ENCODE measurements at places on chromosomes 16 and 17. TPM values are rescaled to one million over a fixed set of nuclear protein-coding genes. Genes with fewer than 3 reads are reported as not detected.

PLEKHH3 gene
- 0.14 TPM for total RNA-seq

ACSM3 gene
- 4.4 TPM for total RNA-seq

USH1G gene
- not detected for total RNA-seq

KDM6B gene
- total RNA-seq = 165 TPM

PFAS gene
- total RNA-seq = 23.6 TPM

LLGL2 gene
- total RNA-seq = 302 TPM

SLFN14 gene
- 0.35 TPM for total RNA-seq

SLC25A11 gene
- 34.7 TPM for total RNA-seq

- H3K27ac ChIP-seq = no peak overlapping the region
- no peak for DNase-seq
- H3K27me3 ChIP-seq = no peaks in the 10 kb centered on the region
- H3K4me1 ChIP-seq = peaks cover 10% of the 10 kb centered on the region
- H3K36me3 ChIP-seq = peaks cover 13% of the 10 kb centered on the region
These were observed 7.1 kb downstream of the MRPL28 start for GRCh38 chr16:363110-363765.

DNA sequence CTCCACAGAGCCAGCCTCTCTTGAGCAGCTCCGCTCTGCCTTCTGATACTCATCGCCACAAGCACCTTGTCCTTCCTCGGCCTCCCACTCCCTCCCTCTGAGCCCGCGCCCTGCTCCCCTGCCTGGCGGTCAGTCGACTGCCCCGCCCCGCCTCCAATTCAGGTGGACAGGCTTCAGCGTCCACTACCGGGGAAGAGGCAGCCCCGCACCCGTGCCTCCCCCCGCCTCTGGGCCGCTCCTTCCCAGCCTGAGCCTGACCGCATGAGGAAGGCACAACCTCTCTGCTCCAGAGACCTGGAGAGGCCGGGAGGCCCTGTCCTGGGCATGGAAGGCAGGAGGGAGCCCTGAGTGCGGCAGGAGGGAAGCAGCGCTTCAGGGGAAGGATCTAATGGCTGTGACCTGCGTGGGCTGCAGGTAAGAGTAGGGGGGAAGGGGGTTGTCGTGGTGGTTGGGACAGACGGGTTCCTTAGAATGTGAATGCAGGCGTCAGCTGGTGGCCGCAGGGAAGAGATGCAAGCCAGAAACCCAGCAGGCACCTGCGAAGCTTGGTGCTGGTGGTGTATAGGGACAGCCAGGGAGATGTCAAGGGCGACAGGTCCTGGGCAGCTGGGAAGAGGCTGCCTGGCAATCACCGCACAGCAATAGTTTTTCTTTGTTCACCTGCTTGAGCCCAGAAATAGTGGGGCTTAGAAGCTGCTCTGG lies 3.0 kb upstream of the SLC6A4 start:
- DNase-seq = no peak
- no peaks in the 10 kb centered on the region for H3K36me3 ChIP-seq
- no peak overlapping the region for H3K4me3 ChIP-seq
- H3K27ac ChIP-seq = no peak overlapping the region
- peaks cover 33% of the 10 kb centered on the region for H3K27me3 ChIP-seq

GRCh38 chr17:16466407-16466806 lies 25.6 kb downstream of the LRRC75A start:
- DNase-seq = no peak
- H3K4me3 ChIP-seq = no peak overlapping the region
- no peaks in the 10 kb centered on the region for H3K36me3 ChIP-seq
- no peaks in the 10 kb centered on the region for H3K27me3 ChIP-seq
- no peaks in the 10 kb centered on the region for H3K4me1 ChIP-seq
- H3K27ac ChIP-seq = no peak overlapping the region

- H3K27me3 ChIP-seq = peaks cover 4% of the 10 kb centered on the region
- peaks cover 31% of the 10 kb centered on the region for H3K4me1 ChIP-seq
- H3K36me3 ChIP-seq = no peaks in the 10 kb centered on the region
- DNase-seq = no peak
- H3K27ac ChIP-seq = no peak overlapping the region
These were observed 85.7 kb downstream of the NT5M start for GRCh38 chr17:17388657-17389496.

DNA sequence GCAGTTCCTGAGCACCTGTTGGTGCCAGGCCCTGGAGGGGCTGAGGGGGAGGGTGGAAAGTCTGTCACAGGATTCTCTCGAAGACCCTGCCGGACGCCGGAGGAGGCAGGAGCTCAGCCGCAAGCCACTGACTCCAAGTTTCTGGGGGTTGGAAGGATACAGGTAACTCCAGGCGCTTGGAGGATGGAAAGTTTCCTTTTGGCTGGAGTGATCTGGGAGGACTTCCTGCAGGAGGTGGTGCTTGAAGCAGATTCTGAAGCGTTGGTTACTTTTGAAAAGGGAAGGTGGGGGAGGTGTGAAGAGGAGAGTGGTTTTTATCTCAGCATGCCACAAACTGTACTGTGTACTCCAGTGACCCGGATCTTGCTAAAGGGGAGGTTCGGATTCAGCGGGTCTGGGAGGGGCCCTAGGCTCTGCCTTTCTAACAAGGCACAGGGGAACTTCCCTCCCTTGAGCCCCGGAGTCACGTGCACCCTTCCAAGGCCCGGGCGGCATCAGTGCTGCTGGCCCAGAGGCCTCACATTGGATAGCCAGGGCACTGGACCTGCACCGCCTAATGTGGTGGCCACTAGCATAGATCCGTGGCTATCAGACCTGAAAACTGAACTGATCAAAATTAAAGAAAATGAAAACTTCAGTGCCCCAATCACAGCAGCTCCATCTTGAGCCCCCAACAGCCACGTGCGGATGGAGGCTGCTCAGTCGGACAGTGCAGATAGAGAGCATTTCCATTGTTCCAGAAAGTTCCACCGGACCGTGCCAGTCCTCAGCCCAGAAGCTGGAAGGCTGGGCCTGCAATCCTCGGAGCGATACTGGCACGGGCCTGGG lies 42.2 kb upstream of the GSE1 start:
- peak overlapping the region; percentile 35 for H3K4me3 ChIP-seq
- no peaks in the 10 kb centered on the region for H3K36me3 ChIP-seq
- H3K4me1 ChIP-seq = peaks cover 92% of the 10 kb centered on the region
- peak overlapping the region; percentile 86 for H3K27ac ChIP-seq

GRCh38 chr17:45001310-45001709 lies 33.2 kb upstream of the C1QL1 start:
- H3K4me1 ChIP-seq = no peaks in the 10 kb centered on the region
- DNase-seq = no peak

- no peaks in the 10 kb centered on the region for H3K36me3 ChIP-seq
- H3K27me3 ChIP-seq = no peaks in the 10 kb centered on the region
- no peak for DNase-seq
- H3K4me1 ChIP-seq = peaks cover 19% of the 10 kb centered on the region
These were observed 35.5 kb upstream of the ETV4 start for GRCh38 chr17:43581613-43582012.

DNA sequence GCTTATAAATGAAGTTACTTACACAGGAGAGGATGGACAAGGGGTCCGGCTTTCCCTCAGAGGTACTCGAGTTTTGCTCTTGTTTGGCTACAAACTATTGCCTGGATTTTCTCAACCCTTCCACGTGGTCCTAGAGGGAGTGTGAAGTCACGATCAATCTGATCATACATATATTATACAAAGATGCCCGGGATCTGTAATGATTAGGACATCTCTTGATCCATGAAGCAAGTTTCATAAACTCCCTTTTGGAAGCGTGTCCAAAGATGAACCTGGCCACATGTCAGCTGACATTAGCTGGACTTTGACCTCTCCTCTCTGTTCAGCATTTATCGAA lies 2.3 kb upstream of the CDH11 start:
- DNase-seq = no peak
- no peak overlapping the region for H3K4me3 ChIP-seq
- H3K27me3 ChIP-seq = peaks cover 15% of the 10 kb centered on the region
- peaks cover 3% of the 10 kb centered on the region for H3K4me1 ChIP-seq
- H3K27ac ChIP-seq = no peak overlapping the region
- no peaks in the 10 kb centered on the region for H3K36me3 ChIP-seq

- DNase-seq = no peak
- peaks cover 5% of the 10 kb centered on the region for H3K27me3 ChIP-seq
- no peak overlapping the region for H3K4me3 ChIP-seq
- H3K4me1 ChIP-seq = no peaks in the 10 kb centered on the region
These were observed 9.9 kb downstream of the CRHR1 start for GRCh38 chr17:45793999-45794540.
